ENCODE measurements at places on chromosomes 5 and 9.

DNA sequence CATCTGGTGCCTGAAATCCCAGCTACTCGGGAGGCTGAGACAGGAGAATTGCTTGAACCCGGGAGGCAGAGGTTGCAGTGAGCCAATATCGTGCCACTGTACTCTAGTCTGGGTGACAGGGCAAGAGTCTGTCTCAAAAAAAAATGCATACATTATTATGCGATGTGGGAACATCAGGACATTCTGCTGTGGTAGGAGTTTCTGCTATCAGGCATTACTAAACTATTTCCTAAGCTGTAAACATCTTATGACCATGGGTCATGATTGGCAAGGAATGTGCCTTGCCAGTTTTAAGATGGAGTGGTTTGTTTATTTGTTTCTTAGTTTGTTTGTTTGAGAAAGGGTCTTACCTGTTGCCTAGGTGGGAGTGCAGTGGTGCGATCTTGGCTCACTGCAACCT lies 45.1 kb upstream of the FAM120A start:
- no peak for DNase-seq

- DNase-seq = no peak
These were observed 72.7 kb downstream of the C9orf57 start for GRCh38 chr9:71987471-71988371.

GRCh38 chr5:65213921-65214525 lies 267.7 kb downstream of the ADAMTS6 start:
- peak; percentile 64 for DNase-seq

- DNase-seq = no peak
These were observed 175.2 kb upstream of the NREP start for GRCh38 chr5:111932199-111932598.

- no peak for DNase-seq
These were observed 28.9 kb downstream of the HABP4 start for GRCh38 chr9:96478829-96479371.

DNA sequence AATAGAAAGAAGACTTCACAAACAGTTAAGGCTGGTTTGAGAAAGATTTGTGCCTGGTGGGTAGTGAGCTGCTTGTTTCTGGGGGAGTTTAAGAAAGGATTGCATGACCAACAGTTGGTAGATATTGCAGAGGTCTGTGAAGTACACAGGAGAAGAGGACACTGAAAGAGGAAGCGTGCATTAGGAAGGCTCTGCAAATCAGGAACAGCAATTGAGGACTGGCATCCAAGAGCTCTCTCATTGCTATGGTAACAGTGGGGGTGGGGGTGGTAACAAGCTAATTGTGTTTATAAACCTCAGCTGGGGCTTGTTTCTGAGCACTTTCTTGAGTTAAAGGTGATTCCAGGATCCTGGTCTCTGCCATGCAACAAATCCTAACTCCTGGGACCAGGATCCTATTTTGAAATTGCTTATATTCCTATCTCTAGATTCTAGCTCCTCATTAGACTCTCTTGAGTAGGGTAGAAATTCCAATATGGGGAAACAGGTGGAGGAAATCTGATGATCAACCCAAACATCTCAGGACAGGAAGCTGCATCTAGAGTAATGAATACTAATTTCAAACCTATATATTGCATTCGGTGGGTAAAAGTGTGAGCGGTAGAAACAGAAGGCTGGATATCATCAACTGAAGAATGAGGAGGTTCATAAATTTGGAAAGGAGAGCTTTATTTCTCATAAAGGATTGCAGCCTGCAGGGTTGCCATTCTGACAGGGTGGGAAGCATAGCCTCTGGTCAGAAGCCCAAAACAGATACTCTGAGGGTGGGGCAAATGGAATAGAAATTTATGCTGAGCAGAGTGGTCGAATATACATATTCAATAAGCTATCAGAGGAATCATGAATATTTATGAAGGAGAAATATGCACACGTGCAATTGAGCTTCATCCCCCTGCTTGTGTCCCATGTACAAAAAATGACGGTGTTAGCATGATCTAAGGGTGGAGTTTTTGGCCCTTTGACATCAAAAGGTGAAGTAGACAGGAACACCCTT lies 79.4 kb downstream of the PTTG1 start:
- no peak for DNase-seq

DNA sequence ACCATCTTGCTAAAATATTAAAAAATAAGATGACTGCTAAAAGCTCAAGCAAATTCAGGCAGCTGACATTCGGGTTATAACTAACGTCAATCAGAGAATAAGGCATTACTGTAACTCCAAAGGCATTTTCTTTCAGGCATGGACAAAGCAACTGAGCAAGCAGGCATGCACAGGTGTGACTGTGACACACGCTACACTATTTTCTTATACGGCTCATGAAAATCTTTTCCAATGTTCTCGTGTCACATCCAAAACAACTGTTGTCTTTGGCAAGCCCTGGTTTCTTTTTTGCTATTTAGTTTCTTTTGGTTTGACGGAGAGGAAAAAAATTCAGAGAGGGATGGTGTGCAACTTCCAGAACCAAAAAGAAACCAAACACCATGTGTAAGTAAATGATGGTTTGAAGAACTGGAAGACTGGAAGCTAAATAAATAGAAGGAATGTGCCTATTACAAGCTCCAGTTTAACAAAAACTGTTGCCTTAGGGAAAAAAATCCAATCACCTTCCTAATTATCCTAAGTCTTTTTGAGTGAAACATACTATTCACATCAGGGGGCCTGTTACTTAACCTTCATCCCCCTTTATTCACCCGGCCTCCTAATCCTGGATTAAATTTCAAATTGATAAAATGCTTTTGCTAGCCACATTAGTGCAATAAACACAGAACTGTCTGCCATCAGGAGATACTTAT lies 277.6 kb downstream of the PSAT1 start:
- DNase-seq = no peak

DNA sequence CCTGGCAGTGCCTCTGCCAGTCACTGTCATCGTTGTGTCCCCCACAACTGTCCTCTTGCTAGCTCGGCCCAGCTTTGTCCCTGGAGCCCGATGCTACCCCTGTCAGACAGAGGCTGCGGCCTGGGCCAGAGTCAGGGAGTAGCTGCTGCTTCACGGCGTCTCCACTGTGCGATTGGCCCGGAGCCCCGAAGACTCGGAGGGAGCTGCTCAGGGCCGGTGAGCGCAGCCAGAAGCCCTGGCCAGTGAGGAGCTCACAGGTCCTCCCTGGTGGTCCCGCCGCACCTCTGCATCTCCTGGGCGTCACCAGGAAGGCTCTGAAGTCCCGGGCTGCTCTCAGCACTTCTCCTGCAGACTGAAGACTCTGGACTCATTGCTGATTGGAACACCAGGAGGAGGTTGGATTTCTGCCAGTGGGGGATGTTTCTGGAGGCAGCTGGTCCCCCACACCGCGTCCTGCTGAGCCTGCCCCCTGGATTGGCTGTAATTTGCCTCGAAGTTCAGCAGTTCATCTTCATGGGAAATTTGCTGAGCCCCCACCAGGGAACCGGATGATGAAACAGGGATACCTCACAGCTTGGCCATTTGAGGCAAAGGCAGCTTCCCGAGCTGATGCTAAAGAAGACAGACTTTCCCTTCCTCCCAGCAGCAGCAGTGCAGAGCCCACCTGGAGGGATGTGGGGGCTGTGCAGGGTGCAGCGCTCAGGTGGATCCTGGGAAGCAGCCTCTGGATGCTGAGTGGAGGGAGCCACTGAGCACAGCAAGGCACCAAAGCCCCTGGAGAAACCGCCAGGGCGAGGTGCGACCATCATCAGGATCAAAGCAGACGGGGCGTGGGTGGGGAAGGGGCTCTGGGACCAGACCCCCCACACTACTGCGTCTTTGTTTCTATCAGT lies 45.6 kb downstream of the USP20 start:
- DNase-seq = no peak

GRCh38 chr5:178465228-178465860 lies 124.8 kb downstream of the COL23A1 start:
- peak; percentile 55 for DNase-seq

GRCh38 chr9:134846699-134847098 lies 33.9 kb upstream of the FCN2 start:
- no peak for DNase-seq

- no peak for DNase-seq
These were observed 80.2 kb upstream of the DMRT1 start for GRCh38 chr9:761176-761792.

DNA sequence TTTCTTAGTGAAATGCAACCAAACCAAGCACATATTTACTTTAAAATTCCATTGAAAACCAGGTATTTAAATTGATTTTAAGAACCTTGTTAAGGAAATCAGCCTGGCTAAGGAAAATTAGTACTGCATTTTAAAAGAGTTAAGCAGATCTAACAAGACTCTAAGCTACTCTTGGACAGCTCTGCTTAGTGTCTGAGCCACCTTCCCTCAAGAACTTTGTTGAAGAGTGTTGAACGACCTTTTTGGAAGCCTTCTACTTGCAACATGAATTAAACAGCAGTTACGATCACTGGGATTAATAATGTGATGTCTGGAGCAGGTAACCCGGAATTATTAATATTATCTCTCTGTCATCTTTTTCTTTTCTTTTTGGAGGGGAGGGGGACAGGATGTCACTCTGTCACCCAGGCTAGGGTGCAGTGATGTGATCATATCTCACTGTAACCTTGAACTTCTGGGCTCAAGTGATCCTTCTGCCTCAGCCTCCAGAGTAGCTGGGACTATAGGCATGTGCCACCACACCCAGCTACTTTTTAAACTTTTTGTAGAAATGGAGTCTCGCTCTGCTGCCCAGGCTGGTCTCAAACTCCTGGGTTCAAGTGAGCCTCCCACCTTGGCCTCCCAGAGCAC lies 74.7 kb downstream of the ANKRD55 start:
- no peak for DNase-seq

GRCh38 chr5:169279125-169279524 lies 21.8 kb downstream of the SLIT3 start:
- DNase-seq = no peak

- peak; percentile 98 for DNase-seq
These were observed at the start of the genes ANKRA2 and UTP15 for GRCh38 chr5:73565139-73565968. Gene ANKRA2, minus strand, starts transcription at chr5:73565639. Its CDS starts 2,758 bp downstream, at chr5:73562881. Gene UTP15, plus strand, starts transcription at chr5:73565743. Its CDS starts 1,602 bp downstream, at chr5:73567345.

DNA sequence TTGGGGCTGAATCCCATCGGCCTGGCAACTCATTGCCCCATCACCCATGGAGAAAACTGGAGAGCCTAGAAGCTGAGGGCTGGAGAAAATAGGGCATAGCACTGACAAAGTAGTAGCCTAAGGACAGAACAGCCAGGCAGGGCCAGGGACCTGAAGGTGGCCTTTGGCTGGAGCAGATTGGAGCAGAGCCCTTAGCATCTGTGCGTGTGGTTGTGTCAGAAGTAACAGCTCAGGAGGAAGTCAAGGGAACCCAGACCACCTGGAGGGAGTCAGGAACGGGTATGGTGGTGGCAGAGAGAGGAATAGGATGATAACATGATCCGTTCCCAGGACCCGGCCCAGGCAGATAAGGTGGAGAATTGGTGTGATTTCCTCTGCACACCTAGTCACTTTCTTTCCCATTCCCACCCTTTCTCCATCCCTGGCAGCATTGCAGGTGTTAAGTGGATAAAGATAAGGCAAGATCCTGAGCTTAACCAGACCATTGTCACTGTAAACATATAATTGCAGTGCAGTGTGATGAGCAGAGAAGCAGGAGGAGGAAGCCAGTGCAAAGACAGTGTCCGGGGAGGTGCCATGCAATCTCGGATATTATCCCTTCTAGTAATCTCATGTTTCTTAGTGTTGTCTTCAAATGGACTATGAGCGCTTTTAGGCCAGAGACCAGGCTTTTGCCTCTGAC lies 67.0 kb downstream of the NDFIP1 start:
- peak; percentile 52 for DNase-seq

DNA sequence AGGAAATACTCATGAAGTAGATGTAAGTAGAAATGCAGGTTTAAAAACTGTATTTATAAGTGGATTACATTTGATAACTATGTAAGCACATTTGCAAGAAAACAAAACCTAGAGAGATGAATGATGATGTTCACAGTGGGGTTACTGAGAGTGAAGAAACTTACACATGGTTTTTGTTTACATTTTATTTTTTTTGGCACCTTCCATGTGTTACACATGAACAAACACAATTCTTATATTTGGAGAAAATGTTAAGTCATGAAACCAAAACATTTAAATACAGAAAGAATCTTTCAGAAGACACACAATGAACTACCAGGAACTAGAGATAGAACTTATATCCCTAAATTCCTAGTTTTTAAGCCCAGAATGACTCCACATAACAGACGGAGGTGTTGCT lies 51.5 kb upstream of the SPATA31E1 start:
- no peak for DNase-seq

All from ELF-1 (cell line).